BJ (cell line): ENCODE measurements at places on chromosomes 6 and 20.

- no peak for DNase-seq
Observed at GRCh38 chr6:111379831-111380230, 103.2 kb downstream of the REV3L start.

- DNase-seq, result no peak
Observed at GRCh38 chr6:39084506-39084905, 30.5 kb downstream of the SAYSD1 start.

DNA sequence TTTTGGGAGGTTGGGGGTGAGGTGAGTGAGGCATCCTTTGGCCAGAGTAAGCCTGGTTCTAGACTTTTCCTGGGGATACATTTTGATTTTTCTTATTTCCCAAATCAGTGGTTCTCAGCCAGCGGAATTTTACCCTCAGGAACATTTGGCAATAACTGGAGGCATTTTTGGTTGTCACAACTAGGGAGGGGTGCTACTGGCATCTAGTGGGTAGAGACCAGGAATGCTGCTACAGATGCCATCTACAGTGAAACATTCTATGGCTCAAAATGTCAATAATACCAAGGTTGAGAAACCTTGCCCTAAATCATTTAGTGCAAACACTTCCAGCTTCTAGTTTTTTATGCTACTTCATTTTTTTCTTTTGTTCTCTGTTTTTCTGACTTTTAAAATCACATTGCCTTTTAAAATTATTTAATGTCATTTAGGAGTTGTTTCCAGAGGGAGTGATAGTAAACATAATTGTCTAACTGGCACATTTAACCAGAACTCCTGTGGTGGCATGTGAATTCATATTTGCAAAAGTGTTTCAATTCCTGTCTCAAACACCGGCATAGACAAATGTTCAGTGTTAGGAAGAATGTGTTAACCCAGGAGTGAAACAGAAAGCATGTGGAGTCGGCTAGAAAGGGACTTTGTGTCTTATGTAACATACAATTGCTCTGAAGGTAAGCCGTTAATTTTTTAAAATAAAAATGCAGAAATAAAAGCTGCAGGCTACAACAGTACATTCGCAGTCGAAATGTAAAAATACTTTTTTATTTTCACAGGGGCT is 59.0 kb downstream of the QRSL1 start:
- no peak for DNase-seq

DNA sequence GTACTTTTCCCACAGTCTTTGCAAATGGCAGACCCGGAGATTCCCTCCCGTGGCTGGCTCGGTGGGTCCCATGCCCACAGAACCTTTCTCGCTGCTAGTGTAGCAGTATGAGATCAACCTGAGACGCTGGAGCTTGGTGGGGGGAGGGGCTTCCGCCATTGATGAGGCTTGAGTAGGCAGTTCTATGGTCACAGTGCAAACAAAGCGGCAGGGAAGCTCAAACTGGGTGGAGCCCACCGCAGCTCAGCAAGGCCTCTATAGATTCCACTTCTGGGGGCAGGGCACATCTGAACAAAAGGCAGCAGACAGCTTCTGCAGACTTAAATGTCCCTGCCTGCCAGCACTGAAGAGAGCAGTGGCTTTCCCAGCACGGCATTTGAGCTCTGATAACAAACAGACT is 186.0 kb upstream of the KCNK16 start:
- DNase-seq, result no peak

DNA sequence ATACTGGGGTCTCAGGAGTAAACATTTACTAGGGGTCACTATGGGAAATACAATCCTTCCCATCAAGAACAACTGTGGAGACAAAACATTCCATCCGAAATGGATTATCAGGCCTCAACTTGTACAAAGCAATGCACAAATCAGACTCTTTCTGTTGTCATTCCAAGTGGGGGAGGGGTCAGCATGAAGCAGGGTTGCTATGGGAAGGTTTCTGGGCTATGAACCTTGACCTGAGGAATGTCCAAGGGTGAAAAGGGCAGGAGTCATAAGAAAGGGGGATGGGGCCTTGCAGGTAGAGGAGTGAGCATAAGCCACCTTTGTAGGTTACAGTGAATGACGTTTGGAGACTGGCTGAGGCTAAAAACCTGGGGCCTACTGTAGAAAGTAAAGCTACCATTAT is 3.1 kb downstream of the METTL24 start:
- no peak for DNase-seq

GRCh38 chr6:12328701-12329100 is 38.5 kb downstream of the EDN1 start:
- DNase-seq, result no peak

- DNase-seq, result no peak
Observed at GRCh38 chr6:139990856-139991465, 616.5 kb upstream of the CITED2 start.

DNA sequence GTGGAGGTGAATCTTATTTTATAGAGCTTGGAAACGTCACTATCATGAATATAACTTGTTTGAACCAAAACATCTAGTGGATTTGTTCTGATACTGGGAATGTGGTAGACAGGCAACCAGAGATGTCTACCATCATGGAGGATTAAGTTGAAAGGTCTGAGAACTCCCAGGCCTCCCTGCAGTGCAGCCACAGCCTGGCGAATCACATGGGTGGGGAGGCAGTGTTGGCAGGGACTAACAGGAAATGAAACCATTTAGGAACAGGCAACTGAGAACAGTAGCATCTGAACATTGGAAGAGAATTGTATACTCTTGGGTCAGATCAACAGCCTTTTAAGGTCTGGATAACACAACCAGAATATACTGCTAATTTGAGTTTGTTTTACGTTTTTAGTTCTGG is 22.3 kb upstream of the CEP162 start:
- no peak for DNase-seq

GRCh38 chr6:166637812-166638572 is 10.9 kb upstream of the RPS6KA2 start:
- no peak for DNase-seq

GRCh38 chr6:158172001-158172400 is 3.9 kb downstream of the GTF2H5 start:
- no peak for DNase-seq

DNA sequence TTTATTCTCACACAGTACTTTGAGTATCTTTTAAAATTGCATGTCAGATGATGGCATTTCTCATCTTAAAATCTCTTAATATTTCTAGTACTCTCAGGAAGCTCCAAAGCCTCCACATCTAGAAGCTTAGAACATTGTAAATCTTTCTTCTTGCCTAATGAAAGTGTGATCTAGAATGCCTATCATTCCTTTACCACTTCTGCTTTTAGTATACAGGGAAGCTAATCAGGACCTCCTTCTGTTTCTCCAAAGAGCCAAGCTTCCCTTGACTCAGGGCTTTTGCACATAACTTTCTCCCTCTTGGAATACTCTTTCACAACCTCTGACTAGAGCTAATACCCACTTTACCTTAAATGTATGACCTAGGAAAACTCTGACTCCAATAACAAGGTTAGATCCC is 7.5 kb upstream of the ELOVL4 start:
- no peak for DNase-seq

- no peak for DNase-seq
Observed at GRCh38 chr6:394641-395289, 3.2 kb downstream of the IRF4 start.
